ENCODE measurements at places on chromosomes 7 and 10.

- no peak for DNase-seq
Observed at GRCh38 chr7:34727464-34727995, 69.5 kb downstream of the NPSR1 start.

- DNase-seq, result no peak
Observed at GRCh38 chr10:57142925-57143576, 782.0 kb upstream of the ZWINT start.

- no peak for DNase-seq
Observed at GRCh38 chr7:111730476-111731300, 168.4 kb upstream of the IMMP2L start.

- DNase-seq, result no peak
Observed at GRCh38 chr10:133139551-133140065, 20.4 kb upstream of the KNDC1 start.

GRCh38 chr7:77467408-77467807 lies 51.3 kb upstream of the GSAP start:
- DNase-seq, result no peak

DNA sequence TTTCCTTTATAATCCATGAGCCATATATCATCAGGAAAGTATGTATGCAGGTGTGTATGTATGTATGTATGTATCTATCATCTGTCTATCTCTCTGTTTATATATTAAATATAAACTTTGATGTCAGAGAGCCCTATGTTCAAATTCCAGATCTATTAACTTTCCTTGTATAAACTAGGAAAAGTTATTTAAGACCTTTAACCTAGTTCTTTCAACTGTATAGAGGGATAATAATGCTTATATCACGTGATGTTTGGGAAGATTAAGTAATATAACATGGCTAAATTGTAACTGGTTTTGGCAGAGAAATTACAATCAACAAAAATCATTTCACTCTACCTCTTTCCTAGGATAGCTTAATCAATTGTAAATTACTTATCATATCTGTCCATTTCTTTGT lies 628.3 kb upstream of the IGFBP3 start:
- DNase-seq, result no peak

GRCh38 chr10:95236068-95236903 lies 42.2 kb downstream of the ACSM6 start:
- DNase-seq, result no peak

DNA sequence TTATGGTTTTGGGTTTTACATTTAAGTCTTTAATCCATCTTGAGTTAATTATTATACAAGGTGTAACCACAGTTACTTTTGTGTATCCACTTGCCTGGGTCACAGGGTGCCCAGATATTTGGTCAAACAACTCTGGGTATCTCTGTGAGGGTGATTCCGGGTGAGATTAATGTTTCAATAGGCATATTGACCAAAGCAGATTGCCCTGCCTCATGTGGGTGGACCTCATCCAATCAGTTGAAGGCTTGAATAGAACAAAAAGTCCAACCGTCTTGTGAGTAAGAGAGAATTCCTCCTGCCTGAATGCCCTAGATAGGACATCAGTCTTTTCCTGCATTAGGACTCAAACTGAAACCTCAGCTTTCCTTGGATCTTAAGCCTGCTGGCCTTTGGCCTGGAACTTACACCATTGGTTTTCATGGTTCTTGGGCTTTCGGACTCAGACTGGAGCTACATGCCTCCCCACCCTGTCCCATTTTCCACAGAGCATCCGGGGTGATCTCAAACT lies 68.9 kb upstream of the ST8SIA6 start:
- DNase-seq, result no peak

DNA sequence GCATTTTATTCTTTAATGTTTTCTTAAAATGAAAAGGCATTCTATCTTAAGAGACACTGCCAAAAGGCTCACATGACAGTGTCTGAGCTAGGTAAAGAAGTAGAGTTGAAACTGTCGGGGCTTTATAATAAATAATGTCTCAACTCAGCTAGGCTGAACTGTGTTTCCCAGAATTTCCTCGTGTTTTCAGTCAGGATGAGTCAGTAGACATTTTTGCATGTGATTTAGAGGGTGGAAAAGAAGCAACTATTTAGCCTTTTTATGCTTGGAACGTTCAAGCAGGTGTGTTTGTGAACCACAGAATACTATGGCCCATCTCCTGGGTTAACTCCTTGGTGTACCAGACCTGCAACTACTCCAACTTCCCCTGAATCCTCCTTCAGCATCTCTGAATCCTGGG lies 23.4 kb upstream of the LIPA start:
- no peak for DNase-seq

GRCh38 chr7:97842006-97842405 lies 30.2 kb downstream of the ASNS start:
- no peak for DNase-seq

GRCh38 chr10:80158598-80159127 lies 26.1 kb downstream of the PLAC9 start:
- DNase-seq, result no peak

DNA sequence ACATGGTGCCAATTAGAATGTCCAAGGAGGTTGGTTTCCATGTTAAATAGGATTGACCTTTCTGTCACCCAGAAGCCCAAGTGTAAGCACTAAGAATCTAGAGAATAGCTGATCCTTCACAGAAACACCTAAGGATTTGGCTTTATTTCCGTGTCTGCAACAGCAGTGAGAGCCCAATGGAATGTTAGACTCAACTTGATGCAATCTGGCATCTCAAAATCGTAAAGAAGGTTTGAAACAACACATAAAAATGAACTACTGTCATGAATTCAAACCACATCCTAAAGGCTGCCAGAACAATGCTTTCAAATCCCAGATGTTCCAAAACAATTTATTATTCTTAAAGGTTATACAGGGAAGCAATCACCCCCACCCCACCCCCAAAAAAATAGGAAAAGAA lies 18.6 kb downstream of the PPP1R3C start:
- DNase-seq, result no peak

- no peak for DNase-seq
Observed at GRCh38 chr10:89615824-89616223, 29.2 kb downstream of the PANK1 start.

- DNase-seq, result no peak
Observed at GRCh38 chr10:50260791-50261281, 9.5 kb upstream of the ASAH2 start.

DNA sequence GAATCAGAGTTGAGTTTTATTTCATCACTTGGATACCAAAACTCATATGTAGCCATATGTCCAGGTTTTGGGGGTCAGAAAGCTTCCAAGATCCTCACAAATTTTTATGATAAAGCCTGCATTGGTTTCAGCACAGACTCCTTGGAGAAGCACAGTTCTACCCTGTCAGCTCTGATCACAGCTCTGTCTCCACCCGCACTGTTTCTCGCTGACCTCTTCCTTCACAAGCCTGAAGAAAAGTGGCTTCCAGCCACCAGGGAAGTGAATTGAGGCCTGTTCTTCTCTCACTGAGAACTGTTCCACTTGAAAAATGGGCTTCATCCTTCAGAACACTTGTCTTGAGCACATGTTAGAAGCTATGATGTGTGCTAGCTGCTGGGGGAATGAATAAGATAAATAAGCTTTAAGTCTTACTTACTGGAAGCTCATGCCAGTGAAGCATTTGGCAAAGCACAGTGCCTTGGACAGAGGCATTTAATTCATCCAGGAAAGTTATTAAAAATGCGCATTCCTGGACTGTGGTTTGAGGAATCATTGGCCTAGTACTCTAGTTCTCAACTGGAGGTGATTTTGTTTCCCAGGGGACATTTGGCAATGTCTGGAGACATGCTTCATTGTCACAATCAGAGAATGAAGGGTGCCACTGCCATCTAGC lies 133.6 kb downstream of the BMPER start:
- DNase-seq, result no peak

DNA sequence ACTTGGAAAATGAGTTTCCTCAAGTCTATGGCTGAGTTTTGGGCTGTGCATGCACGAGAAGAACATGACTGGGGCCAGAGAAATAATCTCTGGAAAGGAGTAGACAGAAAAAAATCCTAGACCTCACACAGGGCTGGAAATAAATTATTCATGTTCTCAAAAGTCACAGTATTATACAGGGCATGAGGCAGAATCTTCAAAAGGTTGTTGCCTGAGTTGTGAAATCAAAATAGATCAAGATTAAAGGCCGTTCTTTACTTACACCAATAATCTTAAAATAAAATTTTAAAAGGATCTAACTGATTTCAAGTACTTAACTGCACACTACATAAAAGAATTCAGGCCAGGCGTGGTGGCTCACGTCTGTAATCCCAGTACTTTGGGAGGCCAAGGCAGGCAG lies 14.1 kb upstream of the CREM start:
- no peak for DNase-seq

DNA sequence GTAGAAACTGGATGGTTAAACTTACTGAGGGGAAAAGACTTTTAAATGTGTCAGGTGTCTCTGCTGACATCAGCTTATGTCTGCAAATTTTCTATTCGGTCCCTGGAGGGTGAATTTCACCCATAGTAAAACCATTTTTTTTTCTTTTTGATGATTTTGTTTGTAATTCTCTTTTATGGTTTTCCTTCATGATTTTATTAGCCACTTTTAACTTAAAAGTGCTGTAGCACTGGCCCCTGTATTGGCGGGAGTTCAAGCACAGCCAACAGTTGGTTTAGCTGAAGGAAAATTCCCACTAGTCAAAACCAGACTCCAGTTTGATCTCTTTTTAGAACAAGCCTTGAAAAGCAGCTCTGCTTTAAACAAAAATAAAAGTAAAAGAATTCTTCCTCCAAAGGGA lies 5.0 kb upstream of the ITGA8 start:
- DNase-seq, result no peak

DNA sequence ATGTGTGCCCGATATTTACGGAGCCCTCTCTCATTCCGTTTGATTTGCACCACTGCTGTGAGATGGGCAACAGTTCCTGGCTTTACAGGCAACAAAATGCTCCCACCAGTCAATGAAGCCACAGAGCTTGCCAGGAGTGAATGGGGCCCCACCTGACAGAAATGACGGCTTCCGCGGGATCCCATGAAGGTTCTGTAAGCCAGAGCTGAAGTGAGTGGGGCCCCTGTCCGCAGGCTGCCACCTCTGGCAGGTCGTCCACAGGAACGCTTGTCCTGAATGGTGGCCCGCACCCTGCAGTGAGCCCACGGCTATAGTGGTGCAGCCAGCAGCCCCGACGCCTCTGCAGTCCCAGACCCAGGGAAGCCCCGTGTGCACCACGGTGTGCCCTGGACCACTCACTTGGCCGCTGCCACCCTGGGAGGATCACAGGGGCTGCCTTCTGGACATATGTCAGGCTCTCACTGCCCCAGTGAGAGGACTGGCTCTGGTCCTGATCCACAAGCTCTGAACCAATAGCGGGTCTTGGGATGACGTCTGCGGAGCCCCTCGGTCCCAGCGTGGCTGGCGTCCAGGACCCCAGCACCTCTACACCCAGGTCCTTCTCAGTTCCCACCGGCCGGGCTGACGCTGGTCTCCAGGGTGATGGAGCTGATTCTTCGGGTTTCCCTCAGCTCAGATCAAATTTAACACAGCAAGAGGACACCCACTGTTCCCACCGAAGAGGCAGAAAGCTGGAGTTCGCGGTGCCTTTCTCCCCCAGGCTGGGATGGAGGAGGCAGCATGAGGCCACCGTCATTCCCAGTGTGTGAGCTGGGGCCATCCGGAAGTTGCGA lies 511.9 kb downstream of the DNAJB6 start:
- DNase-seq, result no peak

GRCh38 chr10:114491933-114492332 lies 87.6 kb upstream of the AFAP1L2 start:
- DNase-seq, result no peak

DNA sequence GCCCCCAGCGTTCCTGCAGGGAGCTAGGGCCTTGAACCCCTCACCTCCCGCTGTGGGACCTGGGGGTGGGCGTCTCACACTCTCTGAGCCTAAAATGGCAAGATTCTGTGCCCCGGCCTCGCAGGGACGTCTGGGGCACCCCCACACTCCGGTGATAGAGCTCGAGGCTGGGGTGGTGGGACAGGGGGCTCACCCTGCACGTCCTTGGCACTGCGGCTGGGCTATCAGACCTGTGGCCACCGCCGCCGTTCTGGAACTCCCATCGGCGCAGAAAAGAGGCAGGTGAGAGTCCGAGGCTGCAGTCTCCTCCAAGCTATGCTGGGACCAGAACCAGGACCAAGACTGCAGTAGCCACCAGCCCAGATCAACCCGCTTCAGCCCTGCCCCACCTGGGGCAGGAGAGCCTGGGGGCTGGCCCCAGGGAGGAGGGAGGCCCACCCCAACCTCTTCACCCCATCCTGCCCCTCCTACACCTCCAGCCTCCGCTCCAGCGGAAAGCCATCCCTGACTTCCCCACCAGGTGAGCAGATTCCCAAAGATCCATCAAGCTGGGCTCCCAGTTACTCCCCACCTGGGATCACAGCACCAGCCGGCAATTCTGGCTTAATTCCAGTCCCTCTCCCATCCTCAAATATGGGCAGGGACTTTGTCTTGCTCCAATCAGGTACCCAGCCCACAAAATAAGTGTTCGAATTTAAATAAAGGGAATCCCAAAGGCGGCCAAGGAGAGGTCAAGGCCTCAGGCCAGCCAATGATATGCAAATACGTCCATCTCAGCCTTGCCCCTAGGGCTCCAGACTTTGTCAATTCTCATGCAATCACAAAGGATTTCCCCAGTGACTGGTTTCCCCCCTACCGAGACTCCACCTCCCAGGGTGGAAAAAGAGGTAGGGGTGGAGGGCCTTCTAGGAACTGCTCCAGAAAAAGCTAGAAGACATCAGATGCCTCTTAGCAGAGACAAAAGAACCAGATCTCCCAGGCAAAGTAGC lies 16.4 kb downstream of the TNRC18 start:
- DNase-seq, result no peak

GRCh38 chr10:76429368-76430060 lies 998.1 kb downstream of the LRMDA start:
- DNase-seq, result no peak

DNA sequence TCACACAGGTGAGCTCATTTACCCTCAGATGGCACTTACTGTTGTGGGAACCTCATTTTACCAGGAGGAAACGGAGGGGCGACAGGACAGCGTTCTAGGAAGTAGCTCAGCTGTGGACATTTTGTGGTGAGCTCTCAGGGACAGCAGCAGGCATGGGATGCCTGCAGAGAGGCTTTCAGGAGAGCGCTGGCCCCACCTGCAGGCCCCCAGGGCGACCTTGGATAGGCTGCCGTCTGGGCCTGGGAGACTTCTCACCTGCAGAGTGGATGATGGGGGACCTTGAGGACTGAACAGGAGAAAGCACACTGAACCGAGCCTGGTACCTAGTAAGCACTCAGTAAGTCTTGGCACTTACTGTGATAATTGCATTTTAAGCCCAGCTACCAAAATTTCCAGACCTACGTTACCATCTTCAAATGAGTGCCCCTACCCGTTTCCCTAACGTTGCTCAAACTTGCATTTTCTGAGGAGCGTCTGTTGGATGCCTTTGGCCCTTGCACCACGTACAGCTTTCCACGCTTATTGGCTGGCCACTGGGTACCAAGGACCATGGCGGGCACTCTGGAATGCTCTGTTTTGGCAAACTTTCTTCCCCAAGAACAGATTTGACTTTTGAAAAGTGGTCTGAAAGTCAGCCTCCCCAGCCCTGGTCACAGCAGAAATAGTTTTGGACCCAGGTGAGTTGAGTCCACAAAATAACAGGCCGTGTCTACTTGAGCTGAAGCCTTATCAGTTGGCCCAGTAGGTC lies 223.4 kb downstream of the EBF3 start:
- DNase-seq, result no peak

- peak; percentile 67 for DNase-seq
Observed at GRCh38 chr7:154913638-154914307, 89.2 kb downstream of the PAXIP1 start.
